Spleen (tissue), 13 donors: ENCODE measurements at places on chromosomes 6 and 20.

DNA sequence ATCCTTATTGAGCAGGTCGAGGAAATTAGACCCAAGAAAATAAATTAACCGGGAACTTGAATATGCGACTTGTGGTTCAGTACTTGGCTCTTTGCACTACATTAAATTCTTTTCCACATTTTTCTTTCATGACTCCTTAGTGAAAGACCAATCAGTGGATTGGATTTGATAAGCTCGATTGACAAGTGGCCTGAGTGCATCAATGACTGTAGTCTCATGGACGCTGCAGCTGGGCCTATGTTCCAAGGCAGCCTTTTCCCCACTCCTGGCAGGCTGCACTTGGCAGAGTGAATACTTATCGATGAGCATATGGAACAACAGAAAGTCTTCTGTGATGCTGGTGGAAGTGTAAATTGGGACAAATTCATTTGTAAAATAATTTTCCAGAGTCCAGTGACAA is 210.8 kb upstream of the EXOC2 start:
- no peak for DNase-seq

DNA sequence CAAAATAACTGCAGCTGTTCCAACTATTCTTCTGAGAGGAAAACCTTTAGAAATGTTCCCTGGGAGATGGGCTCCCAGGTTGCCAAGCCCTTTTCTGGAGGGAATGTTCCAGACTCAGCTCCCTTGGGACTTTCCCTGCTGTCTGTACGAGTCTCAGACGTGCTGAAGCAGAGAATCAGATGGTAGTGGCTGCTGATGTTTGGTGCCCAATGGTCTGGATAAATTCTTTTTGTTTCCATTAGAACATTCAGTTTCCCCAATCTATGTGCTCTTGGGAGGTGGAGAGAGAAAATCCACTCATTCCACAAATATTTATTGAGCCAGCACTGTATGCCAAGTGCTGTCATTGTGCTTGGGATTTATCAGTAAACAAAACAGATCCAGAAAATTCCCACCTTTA is 40.0 kb downstream of the SNHG17 start:
- DNase-seq: no peak

- no peak for DNase-seq
These were observed 215.5 kb upstream of the MCHR2 start for GRCh38 chr6:100209323-100210136.

- no peak for DNase-seq
These were observed 44.7 kb upstream of the RNF8 start for GRCh38 chr6:37309046-37309445.

DNA sequence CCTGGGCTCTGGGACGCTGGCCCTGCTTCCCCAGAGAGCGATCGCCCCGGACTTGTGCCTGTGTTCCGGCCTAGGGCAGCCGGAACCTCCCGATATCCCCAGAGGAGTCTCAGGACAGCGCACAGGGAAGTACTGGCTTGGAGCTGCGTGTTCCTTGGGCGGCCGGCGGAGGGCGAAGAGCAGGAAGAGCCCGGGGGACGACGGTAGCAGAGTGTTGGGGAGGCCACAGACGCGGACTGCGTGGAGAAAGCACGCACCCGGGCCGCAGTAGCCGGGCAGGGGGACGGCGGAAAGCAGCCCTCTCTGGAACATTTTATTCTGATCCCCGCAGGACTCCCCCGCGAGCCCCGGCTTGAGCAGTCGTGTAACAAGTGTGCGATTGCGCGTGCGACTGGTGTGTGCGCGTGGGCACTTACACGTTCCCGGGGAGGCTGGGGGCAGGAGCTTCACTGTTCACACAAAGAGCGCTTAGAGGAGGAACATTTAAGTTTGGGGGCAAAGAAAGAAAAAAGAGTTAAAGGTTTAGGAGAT is 36.1 kb downstream of the NCR2 start:
- DNase-seq: peak; percentile 73

DNA sequence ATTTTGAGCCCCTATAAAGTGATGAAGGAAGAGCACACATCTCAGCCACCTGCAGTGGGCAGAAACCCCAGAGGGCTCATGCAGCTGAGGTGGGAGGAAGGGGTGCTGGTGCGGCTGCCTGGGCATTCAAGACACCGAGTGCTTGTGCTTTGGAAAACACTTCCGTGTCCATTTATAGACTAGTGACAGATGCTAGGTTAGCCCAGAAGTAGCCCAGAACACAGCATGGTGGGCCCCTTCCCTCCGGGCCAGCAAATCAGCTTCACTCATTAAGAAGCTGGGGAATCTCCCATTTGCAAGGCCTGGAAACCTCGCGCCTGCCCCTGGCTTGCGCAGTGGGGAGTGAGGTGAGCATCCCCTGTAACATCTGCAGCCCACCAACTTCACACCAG is 12.9 kb downstream of the BEND3 start:
- no peak for DNase-seq

DNA sequence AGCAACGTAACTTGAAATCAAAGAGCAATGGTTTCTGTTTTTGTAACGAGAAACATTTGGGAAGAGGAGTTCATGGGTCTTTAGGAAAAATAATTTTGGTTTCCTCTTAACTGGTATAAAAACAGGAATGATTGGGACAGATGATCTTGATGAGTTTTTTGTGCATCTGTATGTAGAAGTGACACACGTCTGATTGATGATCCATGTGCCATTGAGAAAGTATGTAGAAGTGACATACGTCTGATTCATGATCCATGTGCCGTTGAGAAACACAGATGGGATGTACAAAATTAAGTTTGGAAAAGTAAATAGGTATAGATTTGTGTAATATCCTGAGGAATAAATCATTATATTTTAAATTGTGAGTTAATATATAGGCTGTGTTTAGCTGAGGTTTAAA is 2.1 kb downstream of the KIAA1586 start:
- DNase-seq: no peak

GRCh38 chr20:45515147-45515913 is at the start of gene SPINT3:
Gene SPINT3, minus strand, starts transcription at chr20:45515622. Its CDS starts 14 bp downstream, at chr20:45515608.
- DNase-seq: no peak

DNA sequence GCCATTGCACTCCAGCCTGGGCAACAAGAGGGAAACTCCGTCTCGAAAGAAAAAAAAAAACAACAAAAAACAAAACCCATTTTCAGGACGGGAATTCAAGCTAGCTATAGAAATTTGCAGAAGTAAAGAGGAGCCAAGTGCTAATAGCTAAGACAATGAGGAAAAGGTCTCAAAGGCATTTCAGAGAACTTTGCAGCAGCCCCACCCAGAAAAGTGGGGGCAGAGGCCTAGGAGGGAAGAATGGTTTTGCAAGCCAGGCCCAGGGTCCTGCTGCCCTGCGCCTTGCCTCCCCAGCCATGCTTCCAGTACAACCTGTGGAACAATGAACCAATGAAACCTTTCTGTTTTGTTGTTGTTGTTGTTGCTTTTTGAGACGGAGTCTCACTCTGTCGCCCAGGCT is 38.3 kb upstream of the SAMHD1 start:
- DNase-seq: no peak

DNA sequence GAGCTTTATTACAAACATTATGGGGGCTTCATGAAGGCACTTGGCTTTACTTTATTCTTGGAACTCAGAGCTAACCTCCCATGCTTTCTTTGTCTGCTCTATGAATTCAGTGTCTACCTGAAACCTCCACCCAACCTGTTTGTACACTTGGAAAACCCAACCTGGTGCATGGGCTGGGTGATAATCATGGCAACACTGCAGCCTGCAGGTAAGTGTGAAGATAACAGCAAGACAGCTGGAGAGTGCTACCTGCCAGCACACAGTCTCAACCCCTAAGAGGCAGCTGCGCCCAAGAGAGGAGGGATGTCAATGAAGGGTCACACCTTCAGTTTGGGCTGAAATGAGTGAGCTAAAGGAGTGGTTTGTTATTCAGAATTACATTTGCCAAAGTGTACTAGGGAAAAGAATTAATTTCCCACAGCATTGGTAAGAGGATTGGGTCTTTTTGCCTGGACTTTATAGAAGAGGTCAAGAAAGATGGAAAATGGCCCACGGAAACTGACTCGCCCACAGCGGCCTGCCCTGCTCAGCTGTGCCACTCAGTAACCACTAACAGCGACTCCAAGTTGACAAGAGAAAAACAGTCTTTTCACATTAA is 24.4 kb downstream of the FOXQ1 start:
- DNase-seq: no peak

- DNase-seq: no peak
These were observed 66.9 kb downstream of the CARMIL1 start for GRCh38 chr6:25346064-25346463.

DNA sequence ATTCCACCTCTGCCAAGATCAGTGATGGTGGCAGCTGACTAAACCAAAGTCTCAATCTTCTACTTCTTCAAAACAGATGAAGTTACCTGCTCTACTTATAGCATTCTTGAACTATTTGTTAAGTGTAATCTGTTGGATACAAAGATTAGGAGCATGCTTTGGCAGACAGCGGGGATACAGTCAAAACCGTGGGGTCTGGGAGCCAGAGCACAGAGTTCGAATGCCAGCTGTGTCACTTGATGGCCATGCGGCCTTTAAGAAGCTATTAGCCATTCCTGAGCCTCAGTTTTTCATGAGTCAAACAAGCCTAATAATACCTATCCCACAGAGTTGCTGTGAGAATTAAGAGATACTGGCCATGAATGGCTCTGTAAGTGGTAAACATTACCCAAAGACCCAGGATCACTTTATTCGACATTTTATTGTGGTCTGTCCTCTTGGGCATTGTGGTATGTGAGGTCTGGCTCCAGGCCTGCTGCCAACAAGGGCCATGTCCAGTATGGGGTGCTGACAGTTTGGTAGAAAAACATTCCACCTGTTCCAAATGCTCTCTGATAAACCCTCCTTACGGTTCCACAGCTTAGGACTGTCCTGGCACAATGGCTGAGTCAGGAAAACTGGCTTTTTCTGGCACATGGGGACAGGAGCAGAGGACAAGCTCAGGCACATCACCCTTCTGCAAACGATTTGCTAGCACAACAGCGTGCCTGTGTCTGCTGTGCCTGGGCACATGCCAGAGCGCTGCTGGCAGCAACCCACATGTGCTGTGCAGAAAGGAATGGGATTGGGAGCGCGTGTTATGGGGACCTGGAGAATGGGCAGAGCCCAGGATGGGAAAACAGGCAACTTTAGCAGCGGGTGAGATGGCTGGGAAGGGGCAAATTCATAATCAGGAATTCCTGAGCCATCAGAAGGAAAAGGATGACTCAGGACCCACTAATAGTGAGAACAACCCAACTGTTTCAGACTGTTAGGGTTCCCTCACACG is 15.7 kb upstream of the FAM83C start:
- no peak for DNase-seq
